ENCODE measurements at places on chromosomes 5 and 9.
A peak's percentile ranks its signal among the peaks of the same experiment; 100 is the strongest.

- peak; percentile 36 for DNase-seq
Observed at GRCh38 chr5:126516133-126516532, 78.9 kb downstream of the ALDH7A1 start.

- no peak for DNase-seq
Observed at GRCh38 chr5:96909003-96909402, 26.9 kb upstream of the LNPEP start.

DNA sequence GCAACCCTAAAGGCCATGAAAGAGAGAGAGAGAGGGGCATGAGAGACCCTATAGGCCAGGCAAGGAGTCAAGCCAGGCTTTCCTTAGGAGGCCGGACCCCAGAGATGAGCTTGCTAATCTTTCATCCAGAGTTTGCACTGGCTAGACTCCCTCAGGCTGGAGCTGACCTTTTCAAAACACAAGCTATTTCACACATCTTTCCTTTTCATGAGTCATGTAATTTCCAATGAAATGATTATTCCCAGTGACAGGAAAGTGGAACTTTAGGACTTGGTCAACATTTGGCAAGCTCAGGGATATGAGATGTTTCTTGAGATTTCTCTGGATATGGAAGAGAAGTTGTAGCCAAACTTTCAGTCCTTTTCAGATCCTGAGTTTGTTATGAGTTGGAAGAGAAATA, 117.7 kb downstream of the TARS1 start:
- DNase-seq: no peak

DNA sequence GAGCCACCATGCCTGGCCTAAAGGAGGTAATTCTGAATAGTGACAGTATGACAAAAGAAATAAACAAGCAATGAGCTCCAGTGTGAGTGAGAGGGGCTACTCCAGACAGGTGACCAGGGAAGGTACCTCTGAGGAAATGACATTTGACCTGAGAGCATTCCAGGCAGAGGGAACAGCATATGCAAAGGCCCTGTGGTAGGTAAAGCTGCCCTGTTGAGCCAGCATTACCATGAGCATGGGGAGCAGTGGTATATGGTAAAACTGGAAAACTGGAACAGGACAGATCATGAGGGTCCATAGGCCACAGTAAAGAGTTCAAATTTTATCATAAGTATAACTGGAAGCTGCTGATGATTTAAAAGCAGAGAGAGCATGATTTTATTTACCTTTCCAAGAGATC, 6.0 kb upstream of the SFXN1 start:
- no peak for DNase-seq

- no peak for DNase-seq
Observed at GRCh38 chr5:127870914-127871313, 167.7 kb downstream of the CCDC192 start.

- DNase-seq: no peak
Observed at GRCh38 chr9:98342820-98343210, 87.4 kb upstream of the TBC1D2 start.

DNA sequence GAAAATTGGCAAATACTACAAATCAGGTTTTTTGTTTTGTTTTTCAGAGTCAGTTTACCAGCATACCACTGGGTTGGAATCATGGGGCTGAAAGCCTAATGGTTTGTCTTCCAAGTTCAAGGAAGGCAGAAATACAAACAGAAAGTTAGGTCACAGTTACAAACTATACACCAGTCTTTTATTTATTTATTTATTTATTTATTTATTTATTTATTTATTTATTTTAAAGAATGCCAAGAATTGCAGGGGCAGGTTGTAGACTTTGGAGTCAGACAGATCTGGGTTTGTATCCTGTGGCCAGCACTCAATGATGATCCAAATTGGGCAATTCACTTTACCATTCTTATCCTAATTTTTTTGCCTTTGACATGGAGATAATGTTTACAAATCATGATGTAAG, 353.9 kb downstream of the ASTN2 start:
- no peak for DNase-seq

- DNase-seq: no peak
Observed at GRCh38 chr5:65059681-65060598, 291.2 kb downstream of the CWC27 start.

DNA sequence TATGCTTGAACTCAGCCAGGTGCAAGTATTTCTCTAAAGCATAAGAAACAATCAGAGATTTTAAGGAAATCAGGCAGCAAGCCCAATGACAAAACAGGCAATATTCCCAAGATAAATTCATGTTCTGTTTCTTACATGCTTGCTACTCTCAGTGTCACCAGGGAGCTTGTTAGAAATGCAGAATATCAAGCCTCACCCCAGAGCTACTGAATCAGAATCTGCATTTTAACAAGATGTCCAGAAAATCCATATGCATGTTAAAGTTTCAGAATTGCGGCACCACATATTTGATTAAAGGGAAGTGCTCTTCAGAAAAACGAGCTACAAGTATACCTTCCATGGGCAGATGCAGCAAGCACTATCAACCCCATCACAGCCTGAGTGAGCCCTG, 54.4 kb downstream of the MFAP3 start:
- no peak for DNase-seq

DNA sequence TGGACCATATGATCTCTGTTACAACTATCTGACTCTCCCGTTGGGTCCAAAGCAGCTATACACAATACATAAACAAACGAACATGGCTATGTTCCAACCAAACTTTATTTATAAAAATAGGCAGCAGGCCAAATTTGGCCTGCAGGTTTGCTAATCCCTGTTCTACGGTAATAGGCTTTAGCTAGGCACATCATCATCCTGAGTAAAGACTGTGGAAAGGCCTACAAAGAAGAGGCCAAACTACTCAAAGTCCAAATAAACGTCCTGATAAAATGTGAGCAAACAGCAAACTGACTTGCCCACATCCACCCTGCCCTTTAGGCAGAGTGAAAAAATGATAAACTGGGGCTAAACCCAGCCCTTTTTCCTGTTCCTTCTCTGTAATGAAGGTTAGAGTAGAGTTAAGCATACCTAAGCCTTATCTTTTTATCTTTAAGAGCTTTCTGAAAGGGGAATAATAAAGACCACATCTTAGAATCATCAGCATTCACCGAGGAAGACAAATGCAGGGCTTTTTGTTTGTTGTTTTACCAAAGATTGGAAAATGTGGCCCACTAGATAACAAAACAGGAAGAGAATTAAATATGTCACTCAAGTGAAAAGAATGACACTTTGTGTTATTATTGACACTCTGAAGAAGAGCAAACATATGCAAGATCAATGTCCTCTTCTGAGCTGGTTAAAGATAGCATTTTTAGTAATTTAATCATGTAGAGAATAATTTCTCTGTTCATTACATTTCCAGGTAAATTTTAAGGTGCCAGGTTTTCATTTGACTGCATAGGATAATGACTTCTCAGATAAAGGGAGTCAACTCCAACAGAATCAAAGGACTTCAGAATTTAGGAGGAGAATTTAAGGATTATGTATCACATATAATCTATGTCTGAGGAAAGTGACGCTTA, 160.0 kb upstream of the GNA14 start:
- no peak for DNase-seq

GRCh38 chr5:10946050-10946449, 185.0 kb upstream of the DAP start:
- DNase-seq: no peak

- DNase-seq: no peak
Observed at GRCh38 chr5:88396751-88397281, 128.2 kb upstream of the TMEM161B start.

GRCh38 chr5:145752534-145752933, 82.6 kb downstream of the PRELID2 start:
- DNase-seq: no peak

GRCh38 chr9:8232726-8233125, 433.1 kb upstream of the DMAC1 start:
- DNase-seq: no peak

DNA sequence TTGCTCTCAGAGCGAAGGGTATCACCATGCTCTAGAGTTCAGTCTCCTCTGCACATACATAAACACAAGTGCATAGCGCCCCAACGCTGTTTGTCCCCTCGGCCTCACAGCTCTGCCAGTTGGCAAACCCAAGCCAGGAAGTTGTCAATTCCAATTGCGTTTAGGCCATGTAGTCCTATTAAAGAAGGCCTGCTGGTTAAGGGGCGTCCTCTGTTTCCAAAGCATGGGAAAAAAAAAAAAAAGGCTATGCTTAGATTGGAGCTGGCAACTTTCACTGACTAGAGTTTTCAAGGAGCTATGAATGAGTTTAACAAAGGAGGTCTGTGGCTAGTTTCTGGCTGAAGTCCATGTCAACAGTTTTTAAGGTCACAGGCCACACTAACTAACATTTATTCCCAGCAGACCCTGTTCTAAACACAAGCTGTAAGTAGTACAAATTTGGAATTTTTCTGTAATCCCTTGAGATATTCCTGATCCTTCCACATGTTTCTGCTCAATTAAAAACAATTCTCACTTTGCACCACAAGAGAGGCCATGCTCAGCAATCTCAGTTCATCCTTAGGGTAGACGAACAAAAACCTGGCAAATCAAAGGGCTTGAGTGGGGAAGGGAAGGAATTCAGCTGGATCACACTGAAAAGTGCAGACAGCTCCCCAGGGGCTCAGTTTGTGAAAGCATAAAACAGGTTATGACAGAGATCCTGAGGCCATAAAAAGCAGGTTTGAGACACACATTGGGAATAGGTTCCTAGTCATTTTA, 187.7 kb downstream of the DENND1A start:
- DNase-seq: no peak

DNA sequence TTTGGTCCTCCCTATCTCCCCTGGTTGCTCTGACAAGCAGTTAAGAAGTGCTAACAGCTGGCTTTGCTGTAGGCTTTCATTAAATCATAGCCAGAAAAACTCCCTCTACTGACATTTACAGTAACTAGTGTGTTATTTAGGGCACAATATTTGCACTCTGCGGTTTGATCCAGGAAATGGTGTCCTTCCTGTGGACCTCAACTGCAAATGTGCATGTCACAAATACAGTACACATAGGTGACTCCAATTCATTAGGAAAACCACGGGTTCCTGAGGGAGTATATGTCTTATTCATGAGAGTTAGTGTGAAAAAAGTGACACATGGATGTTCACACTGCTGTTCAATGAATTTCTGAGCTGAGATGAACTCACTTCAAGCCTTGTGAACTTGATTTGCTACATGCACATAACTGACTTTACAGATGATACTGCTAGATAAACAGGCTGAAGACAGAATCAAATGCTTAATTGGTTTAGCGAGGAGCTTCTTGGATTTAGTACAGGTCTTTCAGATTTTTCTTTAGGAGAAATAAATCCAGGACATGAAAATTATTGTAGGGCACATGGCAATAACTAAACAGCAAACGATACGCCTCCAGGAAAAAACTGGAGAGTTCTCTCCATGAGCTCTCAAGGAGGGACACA, 281.5 kb downstream of the EFNA5 start:
- peak; percentile 28 for DNase-seq

GRCh38 chr9:92140074-92140753, 25.0 kb upstream of the SPTLC1 start:
- DNase-seq: peak; percentile 19

DNA sequence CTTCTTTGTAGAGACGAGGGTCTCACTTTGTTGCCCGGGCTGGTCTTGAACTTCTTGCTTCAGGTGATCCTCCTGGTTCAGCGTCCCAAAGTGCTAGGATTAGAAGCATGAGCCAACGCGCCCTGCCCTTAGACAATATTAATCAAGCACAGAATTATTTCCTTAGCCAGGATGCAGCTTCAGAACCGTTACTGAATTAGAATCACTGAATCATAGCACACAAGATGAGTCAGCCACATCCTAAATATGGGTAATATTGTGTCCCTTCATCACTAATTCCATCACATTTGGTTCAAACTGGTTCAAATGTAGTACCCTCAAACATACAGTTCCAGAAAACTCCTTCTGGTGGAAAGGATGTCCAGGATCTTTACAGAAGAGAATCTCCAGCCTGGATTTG, 82.7 kb downstream of the BNC2 start:
- no peak for DNase-seq

- DNase-seq: no peak
Observed at GRCh38 chr5:65043843-65044359, 275.2 kb downstream of the CWC27 start.

GRCh38 chr5:134626369-134627014, 6.1 kb downstream of the SAR1B start:
- DNase-seq: no peak

DNA sequence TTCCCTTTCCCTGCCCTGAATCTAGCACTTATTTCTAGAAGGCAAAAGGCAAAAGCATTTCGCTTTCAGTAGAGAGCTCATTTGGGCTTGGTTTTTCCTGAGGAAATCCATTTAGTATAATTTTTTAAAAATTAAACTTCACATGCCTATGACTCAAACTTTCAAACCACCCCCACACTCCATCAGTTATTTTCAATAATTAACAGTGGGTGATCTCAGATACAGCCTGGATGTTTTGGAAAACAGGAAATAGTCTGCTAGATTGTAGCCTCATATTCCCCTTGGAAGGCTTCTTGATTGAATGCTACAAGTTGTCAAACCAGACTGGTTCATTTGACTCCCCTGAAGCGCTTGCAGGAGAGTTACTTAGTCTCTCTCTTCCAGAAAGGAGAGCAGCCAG, 40.6 kb downstream of the SEMA5A start:
- DNase-seq: no peak

DNA sequence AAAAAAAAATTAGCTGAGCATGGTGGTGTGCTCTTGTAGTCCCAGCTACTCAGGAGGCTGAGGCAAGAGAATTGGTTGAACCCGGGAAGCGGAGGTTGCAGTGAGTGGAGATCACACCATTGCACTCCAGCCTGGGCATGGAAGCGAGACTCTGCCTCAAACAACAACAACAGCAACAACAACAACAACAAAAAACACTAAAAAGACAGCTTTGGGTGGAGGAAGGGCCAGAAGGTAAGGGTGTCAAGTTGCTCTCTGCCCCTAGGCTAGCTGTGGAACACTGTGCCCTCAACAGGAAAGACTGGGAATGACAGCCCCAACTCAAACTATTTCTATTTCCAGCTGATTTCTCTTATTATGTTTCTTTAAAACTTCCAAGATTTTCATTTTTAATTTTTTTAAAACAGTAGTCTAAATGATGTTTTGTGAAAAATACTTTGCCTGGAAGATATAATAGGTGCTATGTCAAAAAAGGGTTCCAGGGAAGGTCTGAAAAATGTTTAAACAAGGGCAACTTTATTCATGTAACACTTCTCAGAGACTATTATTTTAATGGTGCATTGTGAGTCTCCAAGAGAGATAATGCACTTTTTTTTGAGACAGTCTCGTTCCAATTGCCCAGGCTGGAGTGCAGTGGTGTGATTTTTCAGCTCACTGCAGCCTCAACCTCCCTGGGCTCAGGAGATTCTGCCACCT, 29.9 kb downstream of the CLINT1 start:
- no peak for DNase-seq

GRCh38 chr9:11190719-11191118, 577.9 kb upstream of the PTPRD start:
- no peak for DNase-seq

GRCh38 chr5:67414712-67415111, 218.1 kb upstream of the CD180 start:
- peak; percentile 12 for DNase-seq

DNA sequence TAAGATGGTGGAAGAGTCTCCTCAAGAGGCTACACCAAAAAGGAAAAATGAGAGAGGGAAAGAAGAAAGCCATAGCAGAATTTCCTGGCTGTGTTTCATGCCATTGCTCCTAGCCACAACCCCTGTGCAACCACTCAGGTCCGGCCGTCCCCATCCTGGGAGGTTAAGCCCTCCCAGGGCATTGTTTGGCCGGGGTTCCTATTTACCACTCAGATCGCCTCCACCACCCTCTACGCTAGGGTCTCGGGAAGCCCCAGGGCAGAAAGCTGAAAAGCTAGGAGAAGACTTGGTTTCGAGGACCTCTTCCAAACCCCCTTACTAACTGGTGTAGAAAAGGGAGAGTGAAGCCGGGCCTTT, 715 bp downstream of the RC3H2 start:
- no peak for DNase-seq

GRCh38 chr9:116654059-116654355, 33.1 kb upstream of the TRIM32 start:
- DNase-seq: no peak

All from amniotic stem cell (primary cell).